Subcutaneous adipose tissue (tissue), 4 donors: ENCODE measurements at places on chromosomes 3 and 15. TPM values are rescaled to one million over a fixed set of nuclear protein-coding genes. Genes with fewer than 3 reads are reported as not detected.

The STAC gene
- total RNA-seq = 5.2 TPM

The WDR93 gene
- 0.57 TPM for total RNA-seq

The ACY1 gene
- total RNA-seq = 60.3 TPM

The GATA2 gene
- total RNA-seq = 2.4 TPM

The TICRR gene
- 0.38 TPM for total RNA-seq

The CFAP100 gene
- not detected for total RNA-seq

The RYR3 gene
- 1.9 TPM for total RNA-seq

The PRR20G gene
- not detected for total RNA-seq

The DHFR2 gene
- 4.1 TPM for total RNA-seq

The FOXB1 gene
- not detected for total RNA-seq

The PLA2G4D gene
- total RNA-seq = 0.57 TPM

The DUOX1 gene
- 0.57 TPM for total RNA-seq

The TNNC1 gene
- total RNA-seq = 3.7 TPM

The KBTBD12 gene
- not detected for total RNA-seq
